ENCODE measurements at places on chromosomes 2 and 18. TPM values are rescaled to one million over a fixed set of nuclear protein-coding genes. Genes with fewer than 3 reads are reported as not detected.

GRCh38 chr18:74284191-74284979, 7.4 kb downstream of the CYB5A start:
- no peak for DNase-seq

GRCh38 chr18:42536442-42536841, 579.0 kb downstream of the RIT2 start:
- DNase-seq, result no peak

- DNase-seq, result no peak
Observed at GRCh38 chr2:1701556-1702185, 42.6 kb downstream of the PXDN start.

The SIX2 gene
- total RNA-seq, result 55.6 TPM

The SP3 gene
- 75.7 TPM for total RNA-seq
